Endothelial cell of umbilical vein (primary cell): ENCODE measurements at places on chromosomes 7 and 10. TPM values are rescaled to one million over a fixed set of nuclear protein-coding genes. Genes with fewer than 3 reads are reported as not detected.

GRCh38 chr7:15305002-15305600 lies 256.7 kb downstream of the AGMO start:
- DNase-seq, result peak; percentile 65

- no peak for DNase-seq
Observed at GRCh38 chr7:142379201-142379885, 121.5 kb upstream of the PRSS58 start.

- no peak for DNase-seq
Observed at GRCh38 chr10:7551950-7552716, 114.6 kb downstream of the ITIH5 start.

DNA sequence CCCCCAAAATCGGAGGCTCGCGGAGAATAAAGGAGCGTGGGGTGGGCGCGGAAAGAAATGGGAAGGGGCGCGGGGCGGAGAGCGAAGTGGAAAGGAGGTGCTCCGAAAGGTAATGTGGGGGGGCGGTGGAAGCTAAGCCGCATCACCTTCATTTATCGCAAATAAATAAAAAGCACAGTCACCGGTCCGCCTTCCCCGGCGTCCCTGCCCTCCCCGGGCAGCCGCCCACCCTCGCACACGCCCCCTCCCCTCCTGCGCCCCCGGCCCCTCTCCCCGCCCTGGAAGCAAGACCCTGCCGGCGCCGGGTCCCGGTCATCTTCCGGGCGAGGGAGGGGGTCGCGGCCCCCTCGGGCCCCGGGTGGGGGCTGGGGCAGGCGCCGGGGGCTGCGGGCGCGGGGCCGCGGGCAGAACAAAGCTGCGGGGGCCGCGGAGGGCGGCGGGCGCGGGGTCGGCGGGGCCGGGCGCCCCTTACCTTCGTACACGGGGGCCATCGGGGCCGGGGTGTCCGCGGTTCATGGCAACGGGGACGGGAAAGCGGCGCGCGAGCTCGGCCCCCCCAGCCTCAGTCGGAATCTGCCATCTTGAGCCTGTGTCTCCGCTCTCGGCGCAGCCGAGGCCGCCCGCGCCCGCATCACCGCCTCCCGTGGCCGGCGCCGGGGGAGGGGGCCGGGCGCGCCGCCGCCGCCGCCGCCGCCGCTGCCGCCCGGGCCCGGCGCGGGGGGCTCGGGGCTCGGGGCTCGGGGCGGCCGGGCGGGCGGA lies 486 bp downstream of the HIPK2 start:
- no peak for DNase-seq

GRCh38 chr7:2520131-2520760 lies 672 bp downstream of the LFNG start:
- no peak for DNase-seq

DNA sequence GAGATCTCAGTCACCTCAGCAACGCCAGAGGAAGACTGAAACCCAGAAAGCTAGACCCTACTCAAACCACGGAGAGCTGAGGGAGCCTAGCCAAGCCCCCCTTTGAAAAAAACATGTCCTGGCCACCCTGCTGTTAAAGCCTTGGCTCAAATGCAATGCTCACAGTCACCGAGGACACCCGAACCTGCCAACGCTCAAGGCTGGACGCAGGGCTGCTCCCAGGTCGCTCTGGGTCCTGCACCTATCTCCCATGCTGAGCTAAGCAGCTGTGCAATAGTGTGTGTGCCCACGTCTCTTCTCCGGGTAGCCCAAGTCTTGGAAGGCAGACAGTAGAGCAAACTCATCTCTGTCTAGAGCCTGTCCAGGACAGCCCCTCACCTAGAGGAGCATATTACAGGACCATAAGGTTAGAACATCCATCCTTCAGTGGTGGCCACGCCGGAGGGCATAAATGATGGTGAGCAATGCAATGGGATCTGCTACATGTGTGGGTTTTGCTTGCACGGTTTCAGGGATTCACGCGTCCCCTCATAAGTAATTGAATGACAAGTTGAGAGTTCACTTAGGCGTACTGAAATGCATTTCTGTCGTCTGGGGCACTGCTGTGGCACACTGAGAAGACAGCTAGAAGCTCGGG lies 94.2 kb upstream of the DDC start:
- DNase-seq, result no peak

GRCh38 chr10:110498087-110498981 lies 627 bp downstream of the DUSP5 start:
- peak; percentile 57 for DNase-seq

DNA sequence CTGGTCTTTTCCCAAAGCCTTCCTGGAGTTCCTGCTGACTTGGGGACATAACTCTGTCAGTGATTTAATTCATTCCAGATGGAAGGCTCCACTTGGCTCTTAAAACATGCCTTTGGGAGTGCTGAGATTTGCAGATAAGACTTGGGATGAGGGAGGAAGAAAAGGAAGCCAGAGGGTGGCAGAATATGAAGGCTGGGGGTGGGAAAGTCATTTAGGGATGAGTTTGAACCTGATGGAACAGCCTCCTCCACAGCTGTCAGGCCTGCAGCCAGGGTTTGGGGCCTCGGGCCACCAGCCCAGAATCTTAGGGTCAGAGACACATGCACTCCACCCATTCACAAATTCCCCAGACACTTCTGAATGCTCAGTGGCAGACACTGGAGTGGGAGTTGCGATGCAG lies 28.4 kb upstream of the EIF5AL1 start:
- DNase-seq, result no peak

- DNase-seq, result no peak
Observed at GRCh38 chr7:38481401-38481800, 149.8 kb downstream of the AMPH start.

GRCh38 chr7:139004321-139005090 lies 23.3 kb upstream of the KIAA1549 start:
- no peak for DNase-seq

DNA sequence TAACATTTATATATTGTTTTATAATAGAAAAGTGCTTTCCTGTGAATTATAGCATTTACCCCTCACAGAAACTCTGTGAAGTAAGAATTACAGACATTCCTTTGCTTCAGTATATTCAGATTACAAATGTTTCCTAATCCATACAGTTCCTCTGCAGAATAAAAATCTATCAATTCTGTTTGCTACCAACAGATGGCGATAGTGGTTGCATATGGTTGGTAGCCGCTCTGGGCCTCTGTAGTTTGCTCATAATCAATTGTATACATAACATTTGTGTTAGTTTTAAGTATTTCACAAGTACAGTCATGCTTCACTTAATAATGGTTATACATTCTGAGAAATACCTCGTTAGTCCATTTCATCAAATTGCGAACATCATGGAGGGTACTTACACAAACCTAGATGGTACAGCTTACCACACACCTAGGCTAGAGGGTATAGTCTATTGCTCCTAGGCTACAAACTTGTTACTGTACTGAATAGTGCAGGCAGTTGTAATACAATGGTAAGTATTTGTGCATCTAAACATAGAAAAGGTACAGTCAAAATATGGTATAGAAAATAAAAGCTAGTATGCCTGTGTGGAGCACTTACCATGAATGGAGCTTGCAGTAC lies 94.4 kb upstream of the STEAP4 start:
- DNase-seq, result peak; percentile 6

DNA sequence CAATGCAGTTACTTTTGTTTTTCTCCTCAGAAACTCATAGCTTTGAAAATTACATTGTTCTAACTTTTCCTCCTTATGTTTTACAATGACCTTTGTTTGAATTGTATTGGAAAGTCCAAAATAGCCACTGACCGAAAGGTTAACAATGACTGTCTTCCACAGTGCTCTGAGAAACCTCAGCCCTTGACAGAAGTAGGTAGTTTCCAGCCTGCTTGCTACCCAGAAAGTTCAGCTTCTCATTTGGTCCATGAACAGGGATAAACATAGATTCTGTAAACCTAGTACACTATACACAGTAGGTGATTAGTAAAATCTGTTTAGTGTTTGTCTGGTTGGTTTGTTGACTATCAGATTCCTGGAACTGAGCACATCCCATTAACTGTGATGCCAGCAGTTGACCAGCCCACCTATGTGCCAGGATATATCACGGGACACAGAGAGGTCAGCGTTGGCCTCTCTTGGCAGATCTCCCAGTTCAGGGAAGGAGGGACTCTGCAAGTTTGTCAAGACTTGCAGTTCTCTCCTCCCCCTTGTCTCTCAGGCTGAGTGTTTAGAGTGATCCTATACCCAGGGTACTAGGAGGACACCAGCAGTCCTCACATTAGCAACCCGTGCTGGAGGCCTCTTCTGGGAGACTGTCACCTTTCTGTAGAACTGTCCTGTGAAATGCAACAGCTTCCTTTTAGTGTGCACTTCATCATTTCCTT lies 297.6 kb downstream of the ARHGAP12 start:
- peak; percentile 44 for DNase-seq

DNA sequence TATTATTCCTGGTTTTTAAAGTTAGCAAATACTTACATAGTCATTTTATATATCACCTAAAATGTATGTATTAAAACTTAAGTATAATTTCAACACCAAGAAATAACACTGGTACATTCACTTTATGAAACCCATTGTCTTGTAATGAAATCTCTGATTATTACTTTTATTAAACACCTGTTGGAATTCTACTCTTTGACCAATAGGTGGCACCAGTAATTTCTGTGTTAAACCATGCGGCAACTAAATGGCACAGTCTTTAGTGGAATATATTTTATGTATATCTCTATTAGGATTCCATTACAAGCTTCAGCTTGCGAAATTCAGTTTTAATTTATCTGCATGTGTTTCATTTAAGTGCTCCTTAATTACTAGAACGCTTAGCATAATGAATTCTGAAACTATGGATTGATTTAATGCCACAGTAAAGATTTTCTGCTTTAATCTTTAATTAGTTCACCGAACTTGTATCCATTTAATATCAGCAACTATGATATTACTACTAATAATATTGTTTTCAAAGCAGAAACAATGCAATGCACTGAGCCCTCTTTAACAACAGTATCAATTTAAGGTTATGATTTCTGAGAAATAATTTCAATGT lies 181.3 kb downstream of the MAGI2 start:
- peak; percentile 55 for DNase-seq

GRCh38 chr10:21599582-21599981 lies 65.5 kb downstream of the MLLT10 start:
- DNase-seq, result no peak

DNA sequence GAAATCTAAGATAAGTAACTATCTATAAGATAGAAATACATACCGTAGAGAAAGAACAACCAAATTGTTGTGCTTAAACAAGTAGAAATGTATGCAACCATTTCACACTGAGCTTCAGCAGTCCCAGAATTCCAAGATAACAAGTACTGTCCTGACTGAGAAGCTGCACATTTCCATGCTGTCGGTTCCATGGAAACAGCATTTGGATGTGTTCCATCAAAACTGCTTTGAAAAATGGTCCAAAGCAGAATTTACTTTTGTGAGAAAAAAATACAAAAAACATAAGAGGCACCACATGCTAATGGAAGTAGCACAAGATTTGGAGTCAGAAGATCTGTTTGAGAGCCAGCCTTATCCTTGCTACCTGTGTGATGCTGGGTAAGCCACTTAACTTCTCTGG lies 92.6 kb downstream of the MTERF1 start:
- DNase-seq, result no peak

DNA sequence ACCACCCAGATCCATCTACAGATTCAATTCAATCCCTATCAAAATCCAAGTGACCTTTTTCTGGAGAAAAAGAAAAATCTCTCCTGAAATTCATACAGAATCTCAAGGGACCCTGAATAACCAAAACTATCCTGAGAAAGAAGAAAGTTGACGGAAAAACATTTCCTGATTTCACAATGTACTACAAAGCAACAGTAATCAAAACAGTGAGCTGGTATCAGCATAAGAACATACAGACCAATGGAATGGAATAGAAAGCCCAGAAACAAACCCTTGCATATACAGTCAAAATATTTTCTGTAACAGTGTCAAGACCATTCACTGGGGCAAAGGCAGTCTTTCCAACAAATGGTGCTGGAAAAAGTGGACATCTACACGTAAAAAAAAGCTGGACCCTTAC lies 89.9 kb downstream of the JMJD1C start:
- DNase-seq, result peak; percentile 41

GRCh38 chr7:12518920-12519681 lies 51.4 kb upstream of the SCIN start:
- DNase-seq, result peak; percentile 5

- DNase-seq, result peak; percentile 88
Observed at GRCh38 chr10:97895915-97896314, 46.3 kb downstream of the GOLGA7B start.

DNA sequence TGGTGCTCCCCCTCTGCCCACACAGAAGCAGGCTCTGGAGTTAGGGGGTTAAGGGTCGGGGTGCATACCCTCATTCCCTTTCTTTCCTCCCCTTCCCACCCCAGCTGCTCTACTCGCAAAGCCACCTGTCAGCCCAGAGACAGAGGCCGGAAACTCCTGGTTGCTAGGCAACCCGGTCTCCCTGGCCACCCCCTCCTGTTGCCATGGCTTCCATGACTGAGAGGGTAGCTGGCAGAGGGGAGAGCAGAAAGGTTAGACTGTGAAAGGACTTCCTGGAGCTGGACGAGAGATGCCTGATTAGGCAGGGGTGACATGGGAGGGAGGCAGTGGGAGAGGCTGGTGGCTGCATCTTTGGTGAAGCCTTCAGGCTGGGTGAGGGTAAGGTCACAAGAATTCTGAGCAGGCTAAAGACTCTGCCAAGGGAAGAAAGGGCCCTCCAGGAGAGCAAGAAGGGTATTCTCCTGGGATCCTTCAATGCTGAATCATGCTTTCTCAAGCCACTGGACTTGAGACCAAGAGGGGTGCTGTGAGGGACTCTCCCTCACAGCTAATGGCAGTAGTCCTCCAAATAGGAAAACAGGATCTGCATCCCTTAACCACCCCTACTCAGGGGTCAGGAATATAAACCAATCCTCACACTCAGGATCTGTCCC lies 5.4 kb downstream of the PSD start:
- no peak for DNase-seq

The EBLN1 gene
- total RNA-seq, result not detected in 2 replicates

The WDR86 gene
- total RNA-seq, result not detected in 2 replicates

The PRKRIP1 gene
- 25.7 and 26.1 TPM in 2 replicates for total RNA-seq

The PHYHIPL gene
- not detected in 2 replicates for total RNA-seq

The AGAP5 gene
- total RNA-seq, result 6.9 and 7.7 TPM in 2 replicates

The SEC31B gene
- total RNA-seq, result 11.1 and 12.5 TPM in 2 replicates

The TWIST1 gene
- total RNA-seq, result not detected in 2 replicates

The CTTNBP2 gene
- 0.25 and 0.35 TPM in 2 replicates for total RNA-seq

The HOXA7 gene
- 15.6 and 18.5 TPM in 2 replicates for total RNA-seq

The RBP3 gene
- not detected in 2 replicates for total RNA-seq

The FERD3L gene
- total RNA-seq, result not detected in 2 replicates
